Central memory CD4-positive, alpha-beta T cell (primary cell): ENCODE measurements at places on chromosomes 1 and 21.

DNA sequence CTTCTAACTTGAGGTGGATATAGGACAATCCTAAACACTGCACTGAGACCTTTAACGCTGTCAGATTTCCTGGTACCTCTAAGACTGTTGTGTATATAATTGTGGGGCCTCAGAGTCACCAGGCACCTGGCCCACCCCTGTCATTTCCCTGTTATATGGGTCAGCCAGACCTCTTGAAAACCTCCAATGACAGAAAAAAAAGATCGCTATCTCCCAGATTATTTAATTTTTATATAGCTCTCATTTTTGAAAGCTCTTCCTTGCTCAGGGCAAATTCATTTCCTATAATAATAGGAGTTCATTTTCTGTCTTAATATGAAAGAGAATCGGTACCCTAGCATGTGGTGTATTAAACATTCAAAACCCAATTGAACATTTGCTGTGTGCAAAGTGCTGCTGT is 56.7 kb downstream of the ZP4 start:
- DNase-seq: no peak

DNA sequence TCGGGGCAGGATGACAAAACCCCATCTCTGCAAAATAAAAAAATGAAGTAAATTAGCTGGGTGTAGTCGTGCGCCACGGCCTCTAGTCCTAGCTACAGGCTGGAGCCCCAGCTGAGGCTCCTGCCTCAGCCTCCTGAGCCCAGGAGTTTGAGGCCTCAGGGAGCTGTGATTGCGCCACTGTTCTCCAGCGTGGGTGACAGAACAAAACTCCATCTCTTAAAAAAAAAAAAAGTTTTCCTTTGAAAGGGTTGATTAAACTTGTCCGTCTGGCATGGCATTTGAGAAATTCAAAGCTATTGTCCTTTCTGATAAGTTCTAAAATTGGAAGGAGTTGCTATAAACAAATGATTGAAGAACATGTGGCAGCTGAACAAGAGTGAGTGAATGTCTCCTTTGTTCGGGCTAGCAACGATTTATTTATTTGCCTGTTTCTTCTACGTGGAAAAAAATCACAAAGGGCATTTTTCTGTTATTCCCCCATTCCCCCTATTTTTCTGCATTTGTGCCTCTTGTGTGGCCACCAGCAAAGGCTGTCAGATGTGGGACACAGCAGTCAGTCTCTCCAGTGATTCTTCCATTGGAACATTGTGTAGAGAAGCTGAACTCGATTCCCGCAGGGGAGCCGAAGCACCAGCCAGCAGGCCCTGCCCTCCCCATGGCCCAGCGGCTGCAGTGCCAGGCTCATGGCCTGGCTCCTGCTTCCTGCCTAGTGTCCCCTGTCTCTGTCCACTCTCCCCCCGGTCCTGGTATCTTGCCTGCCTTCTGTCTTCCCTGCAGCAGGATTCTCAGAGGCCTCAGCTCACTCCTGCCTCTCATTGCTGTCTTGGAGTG is 21.5 kb upstream of the PWP2 start:
- no peak for DNase-seq

GRCh38 chr1:155396874-155397476 is 76.3 kb downstream of the RUSC1 start:
- DNase-seq: no peak

DNA sequence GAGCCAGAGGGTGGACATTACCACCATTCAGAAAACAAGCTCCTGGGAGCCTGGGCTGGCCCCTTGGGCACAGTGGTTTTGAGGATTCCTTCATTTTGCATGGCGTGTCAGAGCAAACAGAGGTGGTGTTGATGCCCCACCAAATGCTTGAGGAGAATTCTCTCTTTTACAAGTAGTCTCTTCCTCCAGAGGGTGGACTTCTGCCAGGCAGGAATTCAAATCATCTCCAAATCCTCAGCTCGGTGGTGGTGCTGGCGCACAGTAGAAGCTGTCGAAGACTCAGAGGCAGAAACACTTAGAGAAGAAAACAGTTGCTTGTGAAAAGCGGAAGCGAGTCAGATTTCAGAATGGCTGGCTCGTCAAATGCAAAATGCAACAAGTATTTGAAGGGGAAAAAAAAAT is 3.4 kb upstream of the CHI3L1 start:
- DNase-seq: no peak

- no peak for DNase-seq
These were observed 769.0 kb downstream of the BRINP3 start for GRCh38 chr1:189708674-189709073.
